Upper lobe of right lung (tissue), 1 donor: ENCODE measurements at places on chromosomes 11 and 22. TPM values are rescaled to one million over a fixed set of nuclear protein-coding genes. Genes with fewer than 3 reads are reported as not detected.

- H3K4me3 ChIP-seq, result peak within 1 kb of the TSS; percentile 50
- H3K27ac ChIP-seq, result no peak within 1 kb of the TSS
- peak; percentile 81 for DNase-seq
- no peaks in the 10 kb centered on the region for H3K36me3 ChIP-seq
These were observed at the start of gene MMP11 for GRCh38 chr22:23772649-23773473. TSS of gene MMP11 (plus strand) at chr22:23772849. CDS start at chr22:23772871, 22 bp downstream.

C11orf68 gene
- total RNA-seq, result 34.7 TPM

GRCh38 chr11:115929618-115930129 lies 425.5 kb upstream of the CADM1 start:
- no peak overlapping the region for H3K27ac ChIP-seq
- DNase-seq, result no peak
- peaks cover 12% of the 10 kb centered on the region for H3K4me1 ChIP-seq

CABP4 gene
- 3.2 TPM for total RNA-seq

- no peaks in the 10 kb centered on the region for H3K27me3 ChIP-seq
- DNase-seq, result peak; percentile 53
- H3K36me3 ChIP-seq, result no peaks in the 10 kb centered on the region
- no peak overlapping the region for H3K4me3 ChIP-seq
These were observed 70.4 kb downstream of the MYO7A start for GRCh38 chr11:77198440-77198849.
